ENCODE measurements at places on chromosomes 5 and 9.

GRCh38 chr9:81686614-81687520 is 2.5 kb downstream of the TLE1 start:
- no peak for DNase-seq

DNA sequence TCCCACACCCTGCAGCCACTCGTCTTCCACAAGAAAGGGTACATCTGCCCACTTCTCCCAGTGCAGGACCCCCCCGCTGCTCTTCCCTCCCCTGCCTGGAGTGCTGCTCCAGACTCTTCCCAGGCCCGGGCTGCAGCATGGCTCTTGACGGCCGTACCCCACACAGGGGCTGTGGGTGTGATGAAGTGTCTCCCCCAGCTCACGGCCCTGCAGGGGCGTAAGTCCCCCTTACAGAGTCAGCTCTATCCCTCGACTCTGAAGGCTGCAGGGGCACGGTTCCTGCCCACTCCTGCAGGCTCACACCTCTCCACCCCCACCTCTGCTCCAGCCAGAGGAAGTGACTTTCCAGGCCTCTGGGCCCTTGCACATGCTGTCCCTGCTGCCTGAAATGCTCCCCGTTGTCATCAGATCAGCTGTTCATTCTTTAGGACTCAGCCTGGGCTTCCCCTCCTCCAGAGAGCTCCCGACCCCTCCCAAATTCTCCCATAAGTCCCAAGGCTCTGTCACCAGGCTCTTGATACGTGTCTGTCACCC is 180.6 kb upstream of the IER5L start:
- no peak for DNase-seq

- peak; percentile 74 for DNase-seq
Observed at GRCh38 chr9:128987805-128988204, 40.3 kb downstream of the NUP188 start.

GRCh38 chr5:2633992-2634391 is 117.5 kb downstream of the IRX2 start:
- DNase-seq: no peak

GRCh38 chr9:34691936-34692315 is 850 bp upstream of the CCL19 start:
- no peak for DNase-seq

DNA sequence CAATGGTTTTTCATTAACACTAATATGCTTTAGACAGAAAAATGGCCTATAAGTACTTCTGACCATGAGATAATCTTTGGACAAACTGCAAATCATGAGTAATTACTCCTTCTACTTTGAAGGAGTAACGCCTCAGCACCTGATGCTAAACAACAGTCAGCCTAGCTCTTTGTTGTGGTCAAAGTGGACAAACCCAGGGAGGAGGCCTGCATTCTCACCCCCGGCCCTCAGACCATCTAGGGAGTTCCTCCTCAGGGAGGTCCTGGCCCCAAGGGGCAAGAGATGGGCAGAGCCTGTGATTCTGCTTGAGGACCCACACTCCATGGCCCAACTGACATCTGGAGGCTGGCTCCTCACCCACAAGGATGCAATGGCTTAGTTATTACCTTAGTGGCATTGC is 48.2 kb upstream of the ANGPTL2 start:
- DNase-seq: no peak

GRCh38 chr5:31581498-31582099 is 49.5 kb downstream of the C5orf22 start:
- no peak for DNase-seq

GRCh38 chr5:55176176-55176818 is 3.3 kb upstream of the CDC20B start:
- no peak for DNase-seq

DNA sequence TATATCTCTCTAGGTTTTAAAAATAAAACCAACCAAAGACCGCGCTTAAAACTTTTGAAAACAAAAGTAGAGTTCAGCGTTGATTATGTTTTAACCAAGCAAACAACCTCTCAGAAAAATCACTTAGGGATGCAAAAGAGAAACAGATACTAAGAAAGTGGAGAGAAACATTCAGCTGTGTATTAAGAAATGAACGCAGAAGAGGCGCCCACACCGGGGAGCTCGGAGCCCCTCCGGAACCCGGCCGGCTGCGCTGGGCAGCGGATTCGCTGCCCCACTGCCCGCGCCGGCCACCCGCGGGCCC is 1.4 kb downstream of the PITX1 start:
- no peak for DNase-seq

DNA sequence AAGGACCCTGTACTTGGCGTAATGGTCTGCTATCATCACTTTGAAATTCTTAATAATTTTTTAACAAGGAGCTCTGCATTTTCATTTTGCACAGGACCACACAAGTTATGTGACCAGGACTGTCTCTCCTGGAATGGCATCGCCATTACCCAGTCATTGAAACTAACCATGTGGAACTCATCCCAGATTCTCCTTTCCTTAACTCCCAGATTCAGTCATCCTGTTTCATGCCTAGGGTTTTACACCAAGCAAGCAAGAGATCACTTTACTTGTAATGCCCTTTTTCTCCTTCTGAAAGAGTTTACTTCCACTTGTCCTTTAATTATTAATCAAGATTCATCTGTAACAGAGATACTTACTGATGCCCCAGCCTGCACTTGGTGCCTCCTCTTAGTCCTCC is 12.0 kb downstream of the FRMD3 start:
- no peak for DNase-seq

- no peak for DNase-seq
Observed at GRCh38 chr9:32010322-32010721, 374.1 kb upstream of the ACO1 start.

GRCh38 chr9:100396769-100397168 is 30.2 kb upstream of the MSANTD3 start:
- DNase-seq: no peak

- DNase-seq: no peak
Observed at GRCh38 chr9:22446589-22446949, at the start of gene DMRTA1. TSS of gene DMRTA1 (plus strand) at chr9:22446824. CDS start at chr9:22447066, 242 bp downstream.

DNA sequence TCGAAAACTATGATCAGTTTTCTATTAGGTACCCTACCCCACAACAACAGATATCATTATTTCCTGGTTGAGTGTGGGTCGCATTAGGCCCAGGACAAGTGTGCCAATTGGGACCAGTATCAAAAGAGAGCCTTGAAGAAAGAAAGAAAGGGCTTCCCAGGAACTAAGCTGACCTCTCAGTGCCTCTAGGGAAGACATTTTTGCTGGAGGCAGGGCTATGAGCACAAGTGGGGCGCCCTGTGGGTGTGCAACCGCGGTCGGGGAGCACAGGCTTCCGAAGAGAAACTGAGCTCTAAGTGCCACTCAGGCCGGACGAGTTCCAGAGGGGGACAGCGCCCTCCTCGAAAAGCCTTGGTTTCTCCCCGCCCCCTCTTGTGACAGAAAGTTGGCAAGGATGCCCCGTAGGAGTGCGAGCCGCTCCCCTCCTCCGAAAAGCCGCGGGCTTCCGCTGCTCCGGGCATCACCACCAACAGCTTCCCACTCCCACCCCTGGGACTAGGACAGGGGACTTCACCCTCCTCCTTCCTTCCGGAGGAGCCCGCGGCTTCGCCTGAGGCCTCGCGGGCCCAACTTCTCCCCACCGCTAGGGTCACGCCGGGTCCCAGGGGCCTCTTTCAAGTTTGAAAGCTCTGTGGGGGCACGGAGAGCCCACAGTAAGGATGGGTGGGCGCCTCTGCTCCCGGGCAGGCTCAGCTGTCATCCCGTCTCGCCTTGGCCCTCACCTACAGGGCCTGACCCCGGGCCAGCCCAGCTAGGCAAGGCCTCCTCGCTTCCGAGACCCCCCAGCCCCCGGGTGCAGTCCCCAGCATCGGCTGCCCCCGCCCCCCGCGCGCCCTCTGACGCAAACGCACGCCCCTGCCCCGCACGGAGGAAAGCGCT is 2.0 kb downstream of the NR2F1-AS1 start:
- no peak for DNase-seq

DNA sequence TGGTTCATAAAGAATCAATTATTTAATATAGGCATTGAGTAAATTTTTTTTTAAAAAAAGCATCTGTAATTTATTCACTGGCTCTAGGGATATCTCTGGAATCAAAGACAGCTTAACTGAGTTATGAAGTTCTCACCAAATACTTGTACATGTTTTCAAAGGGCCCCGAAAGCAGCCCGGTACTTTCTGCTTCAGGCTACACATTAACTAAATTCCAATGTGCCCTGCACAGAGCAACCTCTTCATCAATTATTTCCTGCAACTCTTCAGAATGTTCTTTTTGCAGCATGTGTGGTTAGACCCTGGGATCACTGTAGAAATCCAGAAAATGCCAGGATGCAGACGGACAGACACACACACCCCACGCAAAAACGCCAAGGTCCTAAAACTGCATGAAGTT is 209.0 kb downstream of the EFNA5 start:
- DNase-seq: no peak

DNA sequence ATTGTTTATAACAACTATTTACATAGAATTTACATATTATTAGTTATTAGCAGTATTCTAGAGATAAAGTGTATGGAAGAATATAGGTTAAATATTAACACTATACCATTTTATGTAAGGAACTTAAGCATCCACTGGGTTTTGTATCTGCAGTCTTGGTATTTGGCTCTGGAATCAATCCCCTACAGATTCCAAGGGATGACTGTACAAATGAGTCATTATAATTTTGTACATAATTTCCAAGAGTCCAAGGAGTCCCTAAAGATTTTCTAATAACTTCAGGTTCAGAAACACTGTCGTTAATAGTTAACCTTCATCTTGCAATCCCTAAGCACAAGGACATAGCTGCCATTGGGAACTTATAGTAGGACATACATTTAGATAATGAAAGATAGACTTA is 254.8 kb upstream of the PDE4D start:
- no peak for DNase-seq

GRCh38 chr5:72377910-72378638 is 57.9 kb downstream of the PTCD2 start:
- DNase-seq: no peak

DNA sequence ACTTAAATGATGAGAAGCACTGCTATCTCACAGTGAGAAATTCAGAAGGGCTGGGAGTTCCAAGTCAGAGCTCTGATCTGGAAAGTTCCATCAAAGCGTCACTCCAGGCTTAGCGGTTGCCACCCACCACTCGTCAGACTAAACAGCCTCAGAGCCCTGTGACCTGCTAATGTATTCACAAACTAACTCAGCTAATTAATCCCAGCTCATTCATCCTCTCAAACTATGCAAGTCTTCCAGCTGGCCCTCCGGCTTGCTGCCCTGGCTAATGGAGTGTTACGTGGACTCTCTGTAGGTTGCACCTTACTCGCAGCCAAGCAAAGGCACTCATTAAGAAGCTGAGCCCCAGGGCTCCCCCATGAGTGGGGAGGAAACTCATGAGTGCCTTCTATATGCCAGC is 82.2 kb upstream of the GABRP start:
- no peak for DNase-seq

DNA sequence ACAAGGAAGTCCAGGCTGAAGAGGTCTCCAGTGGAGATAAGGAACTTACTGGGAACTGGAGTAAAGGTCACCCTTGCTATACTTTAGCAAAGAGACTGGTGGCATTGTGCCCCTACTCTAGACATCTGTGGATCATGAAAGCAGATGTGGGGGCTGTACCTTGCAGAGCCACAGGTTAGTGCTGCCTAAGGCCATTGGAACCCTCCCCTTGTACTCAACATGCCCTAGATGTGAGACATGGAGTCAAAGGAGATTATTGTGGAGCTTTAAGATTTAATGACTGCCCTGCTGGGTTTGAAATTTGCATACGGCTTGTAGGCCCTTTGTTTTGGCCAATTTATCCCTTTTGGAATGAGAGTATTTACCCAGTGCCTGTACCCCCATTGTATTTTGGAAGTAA is 397.3 kb upstream of the GRIN3A start:
- DNase-seq: no peak

DNA sequence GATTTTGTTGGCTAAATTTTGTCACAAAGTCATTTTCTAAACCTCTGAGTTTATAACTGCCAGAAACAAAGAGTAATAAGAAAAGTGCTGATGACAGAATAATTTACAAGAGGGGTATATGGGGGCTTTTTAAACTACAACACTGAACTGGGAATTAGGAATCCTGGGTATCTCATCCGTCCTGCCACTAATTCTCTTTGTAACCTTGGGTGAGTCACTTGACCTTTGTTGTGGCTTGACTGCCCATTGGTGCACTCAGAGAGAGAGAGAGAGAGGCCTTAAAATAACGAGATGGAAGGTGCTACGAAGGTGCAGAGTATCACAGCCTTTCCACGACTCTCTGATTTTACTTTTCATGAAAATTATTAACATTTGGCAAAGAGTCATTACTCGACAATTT is 130.3 kb upstream of the CNTLN start:
- DNase-seq: no peak

DNA sequence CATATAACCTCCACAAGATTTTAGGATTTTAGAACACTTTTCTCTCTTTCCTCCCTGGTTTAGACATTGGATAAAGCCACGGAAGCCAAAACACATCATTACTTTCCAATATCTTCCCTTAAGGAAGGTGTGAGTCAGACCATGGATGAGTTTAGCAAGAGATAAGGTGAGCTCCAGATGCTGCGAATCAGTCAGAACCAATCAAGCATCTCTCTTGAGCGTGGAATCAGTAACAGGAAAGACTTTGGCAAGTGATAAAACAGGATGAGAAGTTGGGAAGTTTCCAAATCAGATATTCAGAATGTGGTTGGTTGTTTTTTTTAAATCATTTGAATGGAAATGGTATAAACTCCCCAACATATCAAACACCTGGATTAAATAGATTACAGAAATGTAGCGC is 397.8 kb downstream of the EFNA5 start:
- no peak for DNase-seq

- no peak for DNase-seq
Observed at GRCh38 chr5:38079620-38080402, 178.5 kb upstream of the EGFLAM start.

DNA sequence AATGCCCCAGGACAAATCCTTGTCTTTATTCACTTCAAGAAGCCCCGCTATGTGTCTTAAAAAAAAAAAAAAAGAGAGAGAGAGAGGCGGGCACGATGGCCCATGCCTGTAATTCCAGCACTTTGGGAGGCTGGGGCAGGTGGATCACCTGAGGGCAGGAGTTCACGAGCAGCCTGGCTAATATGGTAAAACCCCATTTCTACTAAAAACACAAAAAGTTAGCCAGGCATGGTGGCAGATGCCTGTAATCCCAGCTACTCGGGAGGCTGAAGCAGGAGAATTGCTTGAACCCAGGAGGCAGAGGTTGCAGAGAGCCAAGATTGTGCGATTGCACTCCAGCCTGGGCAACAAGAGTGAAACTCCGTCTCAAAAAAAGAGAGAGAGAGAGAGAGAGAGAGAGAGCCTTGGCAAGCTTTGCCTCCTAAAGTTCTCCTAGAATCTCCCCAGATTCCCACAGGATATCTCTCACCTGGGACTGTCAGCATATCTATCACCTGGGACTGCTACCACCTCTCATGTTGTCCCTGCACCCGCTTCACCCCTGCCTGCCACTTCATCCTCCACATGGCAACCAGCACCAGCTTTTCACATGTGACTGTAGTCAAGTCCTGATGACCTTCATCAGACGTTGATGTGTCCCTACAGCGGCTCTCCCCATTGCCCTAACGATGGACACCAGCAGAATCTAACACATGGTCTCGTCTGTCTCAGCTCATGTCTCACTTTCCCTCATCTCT is 5.8 kb downstream of the ITK start:
- DNase-seq: no peak

Data from GM04503 (cell line).